Esophagus squamous epithelium (tissue), 5 donors: ENCODE measurements at places on chromosomes 4 and X. TPM values are rescaled to one million over a fixed set of nuclear protein-coding genes. Genes with fewer than 3 reads are reported as not detected.

GRCh38 chrX:53456254-53456653, 22.1 kb upstream of the HSD17B10 start:
- no peaks in the 10 kb centered on the region for H3K36me3 ChIP-seq
- no peak for DNase-seq
- no peak overlapping the region for H3K27ac ChIP-seq
- no peaks in the 10 kb centered on the region for H3K4me1 ChIP-seq
- no peaks in the 10 kb centered on the region for H3K27me3 ChIP-seq

DNA sequence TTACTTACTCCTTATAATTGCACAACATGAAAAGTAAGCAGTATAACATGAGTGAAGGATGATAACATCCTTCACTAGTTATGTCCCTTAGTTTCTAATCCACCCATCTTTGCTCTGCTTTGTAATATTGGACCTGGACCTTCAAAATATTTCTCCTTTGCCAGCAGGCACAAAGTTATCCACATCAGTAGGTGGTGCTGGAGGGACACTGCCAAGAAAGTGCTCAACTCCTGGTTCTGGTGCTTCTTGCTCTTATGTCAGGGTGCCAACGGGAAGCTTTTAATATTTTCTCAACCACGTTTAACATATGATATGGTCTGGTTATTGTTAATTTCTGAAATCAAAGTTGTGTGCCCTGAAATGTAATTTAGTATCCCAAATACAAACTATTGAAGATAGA, 49.1 kb downstream of the TMEM165 start:
- DNase-seq, result no peak
- H3K36me3 ChIP-seq, result peaks cover 4% of the 10 kb centered on the region
- H3K27me3 ChIP-seq, result no peaks in the 10 kb centered on the region
- no peak overlapping the region for H3K4me3 ChIP-seq
- H3K4me1 ChIP-seq, result peaks cover 5% of the 10 kb centered on the region
- no peak overlapping the region for H3K27ac ChIP-seq

DNA sequence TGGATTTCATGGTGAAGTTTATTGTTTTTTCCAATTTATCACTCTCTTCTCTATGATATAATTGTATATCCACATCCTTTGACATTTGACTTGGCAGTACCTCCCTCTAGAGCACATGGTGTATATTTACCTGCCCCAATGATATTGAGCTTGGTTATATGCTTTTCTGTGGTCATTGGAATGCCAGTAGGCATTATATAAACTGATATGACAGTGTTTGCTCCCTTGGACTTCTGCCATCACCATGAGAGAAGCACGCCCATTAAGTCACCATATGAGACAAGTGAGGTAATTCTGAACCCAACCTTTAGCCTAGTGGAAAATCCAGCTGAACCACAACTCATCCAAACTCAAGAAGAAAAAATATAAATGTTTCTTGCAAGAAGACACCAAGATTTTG, 2761.5 kb downstream of the ARAP2 start:
- H3K27me3 ChIP-seq, result no peaks in the 10 kb centered on the region
- no peak overlapping the region for H3K27ac ChIP-seq
- H3K36me3 ChIP-seq, result no peaks in the 10 kb centered on the region
- H3K4me1 ChIP-seq, result no peaks in the 10 kb centered on the region

DNA sequence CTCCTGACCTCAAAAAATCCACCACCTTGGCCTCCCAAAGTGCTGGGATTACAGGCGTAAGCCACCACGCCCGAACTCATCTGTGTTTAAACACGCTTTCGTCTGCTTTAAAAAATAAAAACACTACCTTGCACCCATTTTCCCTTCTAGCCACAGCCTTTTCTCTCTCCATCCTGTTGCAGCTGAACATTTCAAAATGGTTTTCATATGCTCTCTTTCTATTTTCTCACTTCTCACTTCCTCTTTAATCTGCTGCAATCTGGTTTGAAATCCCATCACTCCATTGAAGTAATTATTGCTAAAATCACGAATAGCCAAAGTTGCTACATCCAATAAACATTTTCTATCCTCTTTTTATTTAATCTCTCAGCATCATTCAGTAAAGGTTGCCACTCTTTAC, 70.0 kb downstream of the DCHS2 start:
- no peak for DNase-seq
- no peaks in the 10 kb centered on the region for H3K36me3 ChIP-seq
- no peaks in the 10 kb centered on the region for H3K4me1 ChIP-seq
- no peak overlapping the region for H3K27ac ChIP-seq

Gene CDS1
- total RNA-seq, result 32.9 TPM

DNA sequence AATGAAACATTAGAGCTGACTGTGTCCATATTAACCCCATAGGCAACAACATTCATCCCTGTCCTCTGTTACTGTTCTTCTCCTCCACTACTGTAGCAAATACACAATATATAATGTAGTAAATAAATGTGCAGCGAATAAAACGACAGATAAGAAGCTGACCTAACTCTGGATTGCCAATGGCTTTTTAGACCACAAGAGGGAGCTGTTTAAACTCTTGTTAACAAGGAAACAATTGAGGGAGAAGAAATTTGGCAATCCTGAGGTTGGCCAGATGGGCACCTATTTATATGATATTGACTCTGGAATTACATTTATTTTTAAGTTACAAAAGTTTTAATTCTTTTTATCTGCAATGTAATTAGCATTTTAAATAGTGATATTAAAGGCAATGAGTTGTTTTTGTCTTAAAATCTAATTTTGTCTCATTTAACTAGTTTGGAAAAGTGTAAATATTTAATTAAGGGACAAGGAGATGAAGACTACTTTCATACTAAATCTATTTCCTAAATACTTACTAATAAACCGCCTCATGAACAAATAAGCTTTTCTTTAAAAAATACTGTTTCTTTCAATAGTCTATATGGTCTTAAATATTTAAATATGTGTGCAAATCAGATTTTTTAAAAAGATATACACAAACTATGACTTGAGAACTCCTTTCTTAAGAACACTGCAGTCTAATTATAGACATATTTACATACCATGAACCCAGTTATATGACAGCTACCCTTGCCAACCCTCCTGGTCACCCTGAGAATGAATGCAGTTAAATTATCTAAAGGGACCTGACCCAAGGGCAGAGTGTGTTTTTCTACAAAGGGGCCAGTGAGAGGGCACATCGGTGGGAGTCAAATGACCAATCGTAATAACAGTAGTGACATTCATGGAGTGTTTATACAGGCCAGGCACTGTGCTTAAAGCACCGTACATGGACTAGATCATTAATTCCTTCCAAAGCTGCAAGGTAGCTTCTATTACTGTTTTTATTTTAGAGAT, 52.9 kb upstream of the HPF1 start:
- no peaks in the 10 kb centered on the region for H3K4me1 ChIP-seq
- no peak for DNase-seq
- H3K4me3 ChIP-seq, result no peak overlapping the region
- H3K27ac ChIP-seq, result no peak overlapping the region

DNA sequence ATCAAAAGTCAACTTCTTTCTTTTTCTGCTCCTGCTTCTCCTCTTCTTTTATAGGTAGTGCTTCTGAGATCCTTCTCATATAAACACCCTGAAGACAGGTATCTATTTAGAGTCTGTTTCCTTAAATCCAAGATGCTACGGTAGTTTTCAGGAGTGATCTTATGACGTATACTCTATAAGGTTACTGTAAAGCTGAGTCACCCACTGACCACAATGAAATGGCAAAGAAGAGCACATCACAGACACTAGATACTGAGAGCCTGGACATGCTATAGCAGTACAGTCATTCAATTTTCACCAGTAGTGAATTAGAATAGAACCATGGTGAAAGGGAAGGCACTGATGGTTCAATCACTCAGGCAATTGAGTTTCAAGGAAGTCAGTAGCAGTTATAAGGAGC, 412.5 kb downstream of the ADAM29 start:
- no peak for DNase-seq
- no peak overlapping the region for H3K27ac ChIP-seq
- no peaks in the 10 kb centered on the region for H3K36me3 ChIP-seq
- no peak overlapping the region for H3K4me3 ChIP-seq
- H3K27me3 ChIP-seq, result no peaks in the 10 kb centered on the region

Gene BST1
- 1.5 TPM for total RNA-seq

Gene PAGE5
- not detected for total RNA-seq

GRCh38 chrX:74133156-74133796, 170.7 kb upstream of the ZCCHC13 start:
- no peak overlapping the region for H3K4me3 ChIP-seq
- no peaks in the 10 kb centered on the region for H3K27me3 ChIP-seq
- H3K36me3 ChIP-seq, result no peaks in the 10 kb centered on the region

DNA sequence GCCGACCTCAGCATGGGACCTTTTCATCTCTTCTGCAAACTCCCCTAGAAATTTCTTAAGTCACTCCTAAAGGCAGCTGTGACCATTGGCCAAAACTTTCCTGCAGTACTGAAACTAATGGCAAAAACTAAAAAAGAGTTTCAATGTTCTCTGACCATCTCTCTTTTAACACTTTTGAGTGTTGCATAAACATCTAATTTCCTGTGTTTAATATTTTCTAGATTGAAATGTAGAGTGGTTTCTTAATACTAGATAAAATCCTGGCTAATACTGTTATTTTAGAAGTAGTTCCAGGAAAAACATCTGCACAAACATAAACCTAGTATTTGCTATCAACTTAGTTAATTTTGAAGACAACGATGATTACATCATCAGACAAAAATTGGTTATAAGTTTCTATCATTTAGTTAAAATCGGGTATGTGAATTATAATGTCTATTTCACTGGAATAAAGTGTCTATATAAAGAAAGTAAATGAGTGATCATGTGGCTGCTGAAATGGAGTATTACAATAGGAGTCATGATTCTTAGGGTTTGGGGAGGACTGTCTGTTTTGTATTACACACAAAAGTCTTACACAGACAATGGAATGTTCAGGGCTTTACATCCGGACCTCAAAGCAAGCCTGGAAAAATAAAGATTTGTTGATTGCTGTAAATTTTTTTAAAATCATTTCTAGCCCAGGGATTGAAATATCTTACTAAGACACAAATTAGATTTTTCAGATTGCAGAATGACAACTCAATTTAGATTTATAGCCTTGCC, 1323.4 kb downstream of the C4orf33 start:
- no peak for DNase-seq
- H3K27me3 ChIP-seq, result no peaks in the 10 kb centered on the region
- no peaks in the 10 kb centered on the region for H3K36me3 ChIP-seq
- no peaks in the 10 kb centered on the region for H3K4me1 ChIP-seq
- no peak overlapping the region for H3K4me3 ChIP-seq
- H3K27ac ChIP-seq, result no peak overlapping the region

Gene UGT2B15
- total RNA-seq, result not detected

Gene INTS6L
- 14.9 TPM for total RNA-seq

DNA sequence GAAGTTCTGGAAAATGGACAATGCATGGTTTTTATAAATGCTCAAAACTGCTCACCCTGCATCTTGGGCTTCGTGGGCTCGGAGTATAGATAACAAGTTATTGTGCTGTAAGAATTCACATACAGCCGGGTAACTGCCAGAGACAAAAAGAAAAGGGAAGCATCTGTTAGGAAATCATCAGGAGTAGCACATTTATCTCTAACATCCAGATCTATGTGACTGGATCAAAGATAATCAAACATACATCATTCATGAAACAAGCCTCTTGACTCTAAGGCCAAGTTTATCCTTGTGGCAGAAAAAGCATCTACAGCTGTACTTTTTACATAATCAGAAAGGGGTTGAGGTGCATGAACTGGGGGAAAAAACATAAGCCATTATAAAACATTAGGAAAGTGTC, 264.2 kb downstream of the PPP3CA start:
- no peaks in the 10 kb centered on the region for H3K27me3 ChIP-seq
- H3K4me3 ChIP-seq, result no peak overlapping the region
- H3K27ac ChIP-seq, result no peak overlapping the region
- no peaks in the 10 kb centered on the region for H3K4me1 ChIP-seq
- no peaks in the 10 kb centered on the region for H3K36me3 ChIP-seq

Gene FAAH2
- 16.1 TPM for total RNA-seq
